ENCODE measurements at places on chromosomes 11 and 22.
A peak's percentile ranks its signal among the peaks of the same experiment; 100 is the strongest.

- peak; percentile 65 for DNase-seq
Measured at GRCh38 chr22:42303396-42304323, 33.2 kb upstream of the TCF20 start.

- no peak for DNase-seq
Measured at GRCh38 chr22:20852503-20852902, 6.1 kb downstream of the PI4KA start.

- DNase-seq, result no peak
Measured at GRCh38 chr11:15157606-15158137, 42.9 kb downstream of the INSC start.

GRCh38 chr11:2694995-2695939, 4.5 kb downstream of the KCNQ1OT1 start:
- DNase-seq, result no peak

DNA sequence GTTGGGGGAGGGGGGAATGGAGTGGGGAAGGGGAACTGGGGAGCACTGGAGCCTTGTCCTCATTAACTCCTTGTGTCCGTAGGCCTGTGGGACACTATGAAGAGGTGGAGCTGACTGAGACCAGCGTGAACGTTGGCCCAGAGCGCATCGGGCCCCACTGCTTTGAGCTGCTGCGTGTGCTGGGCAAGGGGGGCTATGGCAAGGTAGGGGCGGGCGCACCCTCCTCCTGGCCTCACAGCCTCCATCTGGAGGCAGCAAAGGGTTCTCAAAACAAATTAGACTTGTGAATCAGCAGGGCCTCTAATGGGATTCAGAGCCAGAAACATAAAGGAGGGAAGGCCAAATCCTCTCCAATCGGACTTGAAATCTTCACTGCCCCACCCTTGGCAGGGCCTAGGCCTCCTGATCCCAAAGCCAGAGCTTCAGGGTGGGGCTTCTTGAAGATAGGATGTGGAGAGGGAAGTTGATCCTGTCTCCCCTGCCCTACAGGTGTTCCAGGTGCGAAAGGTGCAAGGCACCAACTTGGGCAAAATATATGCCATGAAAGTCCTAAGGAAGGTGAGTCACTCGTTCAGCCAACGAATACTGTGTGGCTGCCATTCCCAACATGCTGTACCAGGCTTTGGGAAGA, 859 bp downstream of the RPS6KB2 start:
- DNase-seq, result peak; percentile 4

DNA sequence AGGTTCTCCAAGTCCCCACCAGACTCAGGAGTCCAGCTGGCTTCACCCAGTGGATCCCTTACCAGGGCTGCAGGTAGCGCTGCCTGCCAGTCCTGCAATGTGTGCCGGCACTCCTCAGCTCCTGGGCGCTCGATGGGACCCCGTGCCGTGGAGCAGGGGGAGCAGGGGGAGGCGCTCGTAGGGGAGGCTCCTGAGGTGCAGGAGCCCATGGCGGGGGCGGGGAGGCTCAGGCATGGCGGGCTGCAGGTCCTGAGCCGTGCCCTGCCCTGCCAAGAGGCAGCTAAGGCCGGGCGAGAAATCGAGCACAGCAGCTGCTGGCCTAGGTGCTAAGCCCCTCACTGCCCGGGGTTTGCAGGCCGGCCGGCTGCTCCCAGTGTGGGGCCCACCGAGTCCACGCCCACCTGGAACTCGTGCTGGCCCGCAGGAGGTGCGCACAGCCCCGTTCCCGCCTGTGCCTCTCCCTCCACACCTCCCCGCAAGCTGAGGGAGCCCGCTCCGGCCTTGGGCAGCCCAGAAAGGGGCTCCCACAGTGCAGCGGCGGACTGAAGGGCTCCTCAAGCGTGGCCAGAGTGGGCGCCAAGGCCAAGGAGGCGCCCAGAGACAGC, 792.9 kb upstream of the CCDC179 start:
- no peak for DNase-seq

DNA sequence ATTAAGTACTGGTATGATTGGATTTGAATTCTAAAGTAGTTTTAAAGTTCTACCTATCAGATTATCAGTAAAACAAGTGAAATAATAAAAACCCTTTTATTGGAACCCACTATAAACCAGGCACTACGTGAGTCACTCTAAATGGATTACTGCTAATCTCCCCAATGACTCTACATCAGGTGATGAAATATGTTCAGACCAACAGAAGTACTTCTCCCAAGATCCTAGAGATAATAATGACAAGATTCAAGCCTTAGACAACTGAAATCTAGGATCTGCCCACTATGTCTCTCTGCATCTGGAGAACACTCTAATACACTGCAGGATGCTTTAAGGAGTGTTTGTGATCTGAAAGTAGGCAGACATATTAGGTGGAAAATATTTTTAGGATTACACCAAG, 652.1 kb upstream of the CHORDC1 start:
- no peak for DNase-seq

GRCh38 chr11:72594493-72595291, 79.5 kb downstream of the PDE2A start:
- DNase-seq, result no peak

- no peak for DNase-seq
Measured at GRCh38 chr11:116525961-116526495, 246.8 kb downstream of the BUD13 start.

- DNase-seq, result no peak
Measured at GRCh38 chr11:18844753-18845367, 53.3 kb upstream of the PTPN5 start.

DNA sequence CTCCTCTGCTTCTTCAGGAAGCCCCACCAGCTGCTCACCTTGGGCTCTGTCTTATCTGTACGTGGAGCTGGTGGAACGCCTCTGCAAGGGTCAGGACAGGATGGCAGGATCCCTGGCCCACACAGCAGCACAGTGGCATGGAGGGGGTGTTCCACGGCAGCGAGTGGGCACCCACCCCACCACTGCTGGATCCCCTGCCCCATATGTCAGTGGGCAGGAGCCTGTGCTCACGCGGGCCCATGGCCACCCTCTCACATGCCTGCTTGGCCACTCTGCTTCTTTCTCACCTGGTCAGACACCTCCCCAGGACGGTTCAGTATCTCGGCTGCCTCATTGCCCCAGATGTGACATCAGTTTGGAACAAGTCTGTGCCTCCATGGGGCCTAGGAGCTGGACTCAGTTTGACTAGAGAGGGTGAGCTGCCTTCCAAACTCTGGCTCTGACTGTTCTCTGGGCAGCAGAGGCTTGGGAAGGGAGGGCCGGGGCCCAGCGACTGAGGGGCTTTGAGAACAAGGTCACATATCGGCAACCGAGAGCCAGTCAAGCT, 98.1 kb upstream of the LMO1 start:
- no peak for DNase-seq

DNA sequence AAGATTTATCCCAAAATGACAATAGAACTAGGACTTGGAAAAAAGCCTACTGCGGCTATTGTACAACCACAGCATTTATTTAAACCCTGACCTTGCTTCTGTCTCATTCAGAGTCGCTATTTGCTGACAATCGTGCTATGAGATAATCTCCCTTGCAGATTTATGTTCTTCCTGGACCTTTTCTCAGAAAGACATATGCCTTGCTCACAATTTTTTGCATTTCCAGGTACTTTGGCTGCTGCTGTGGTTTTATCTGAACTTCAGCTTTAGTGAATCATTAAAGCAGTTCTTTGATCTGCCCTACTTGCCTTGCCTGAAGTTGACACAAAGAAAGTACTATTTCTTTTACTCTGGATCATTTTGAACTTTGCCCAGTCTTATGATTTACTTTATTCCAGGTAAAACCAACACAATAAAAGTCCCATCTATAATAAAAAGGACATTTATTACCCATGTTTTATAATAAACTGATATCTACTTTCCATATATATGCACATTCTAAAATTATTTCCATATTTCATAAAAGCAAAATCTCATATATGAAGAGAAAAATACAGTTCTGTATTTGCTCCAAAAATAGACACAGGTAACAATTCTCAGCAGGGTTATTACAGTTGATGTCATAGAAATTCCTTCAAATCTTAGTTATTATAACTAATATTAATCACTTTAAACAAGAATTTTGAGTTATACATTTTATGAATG, 63.4 kb upstream of the CARD18 start:
- DNase-seq, result no peak

GRCh38 chr11:76267556-76267955, 61.3 kb upstream of the WNT11 start:
- DNase-seq, result no peak

GRCh38 chr11:126864934-126865333, 135.6 kb downstream of the KIRREL3 start:
- no peak for DNase-seq

GRCh38 chr22:21020802-21021429, 6.0 kb downstream of the P2RX6 start:
- DNase-seq, result no peak

DNA sequence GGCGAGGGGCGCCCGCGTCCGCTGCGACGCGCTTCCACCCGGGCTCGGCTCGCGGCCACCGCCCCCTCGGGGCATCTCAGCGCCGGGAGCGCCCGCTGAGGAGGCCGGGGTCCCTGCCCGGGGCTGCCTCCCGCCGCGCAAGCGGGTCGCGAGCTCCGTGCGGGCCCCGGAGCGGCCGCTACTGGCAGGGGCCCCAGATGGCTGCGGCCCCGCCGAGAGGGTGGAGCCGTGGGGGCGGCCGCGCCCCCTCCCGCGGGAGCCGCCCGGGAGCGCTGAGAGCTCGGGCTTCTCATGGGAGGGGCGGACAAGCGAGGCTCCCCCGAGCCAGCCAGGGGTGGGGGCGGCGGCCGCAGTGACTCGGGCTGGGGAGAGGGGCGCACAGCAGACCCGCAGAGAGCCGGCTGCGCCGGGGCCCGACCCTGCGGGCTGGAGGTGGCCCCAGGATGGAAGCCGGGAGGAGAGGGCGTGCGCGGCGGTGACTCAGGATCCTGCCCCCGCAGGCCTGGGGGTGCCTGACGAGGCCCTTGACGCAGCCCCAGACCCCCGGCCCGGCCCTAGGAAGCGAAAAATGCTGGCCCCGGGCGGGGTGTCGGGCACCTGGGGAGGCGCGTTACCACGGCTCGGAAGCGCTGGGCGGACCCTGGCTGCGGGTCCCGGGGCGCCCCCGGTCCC, 603 bp upstream of the ZFTA start:
- DNase-seq, result peak; percentile 75

- DNase-seq, result no peak
Measured at GRCh38 chr11:133669371-133670053, 137.2 kb upstream of the OPCML start.

DNA sequence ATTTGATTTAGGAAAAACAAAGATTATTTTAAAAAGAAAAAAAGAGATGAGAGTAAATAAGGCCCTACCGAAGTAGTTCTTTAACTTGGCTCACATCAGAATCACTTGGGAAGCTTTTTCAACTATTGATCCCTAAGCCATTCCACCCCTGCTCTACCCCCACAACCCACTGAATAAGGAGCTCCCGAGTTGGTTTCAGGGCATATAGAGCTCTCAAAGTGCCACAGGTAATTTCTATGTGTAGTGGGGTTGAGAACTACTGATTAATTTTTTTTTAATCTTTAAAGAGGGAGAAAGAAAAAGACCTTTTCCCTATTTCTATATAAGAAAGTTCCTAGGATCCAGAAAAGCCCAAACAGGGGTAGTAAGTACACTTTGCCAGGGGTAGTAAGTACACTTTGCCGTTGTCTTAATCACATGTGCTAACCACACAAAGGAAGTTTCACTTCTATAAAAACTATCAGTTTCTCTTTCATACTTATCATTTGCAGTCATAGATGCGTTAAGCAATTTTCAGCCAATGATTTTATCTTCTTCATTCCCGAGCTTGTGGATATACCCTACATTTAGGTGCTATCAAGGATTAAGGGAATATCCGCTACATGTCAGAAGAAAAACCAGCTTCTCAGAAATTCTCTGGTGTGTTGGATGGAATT, 108.4 kb upstream of the ZC3H12C start:
- DNase-seq, result no peak

- DNase-seq, result no peak
Measured at GRCh38 chr11:6410695-6411430, 8.0 kb downstream of the APBB1 start.

GRCh38 chr11:95082576-95083001, 7.1 kb upstream of the ENDOD1 start:
- no peak for DNase-seq

DNA sequence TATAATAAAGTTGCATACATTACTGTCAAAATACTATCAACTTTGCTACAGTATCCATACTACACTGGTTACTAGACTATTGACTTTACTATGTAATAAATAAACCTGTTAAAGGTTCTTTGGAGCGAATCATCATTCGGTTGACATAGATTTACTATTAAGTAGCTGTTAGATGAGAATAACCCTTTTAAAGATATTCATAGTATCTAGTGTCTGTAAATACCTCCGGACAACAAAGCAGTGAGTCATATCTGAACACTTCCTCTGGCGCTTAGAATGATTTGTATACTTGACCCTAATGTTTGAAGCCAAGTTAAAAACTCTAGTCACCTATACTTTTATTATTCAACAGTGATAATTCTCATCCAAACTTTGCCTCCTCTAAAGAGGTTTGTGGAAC, 84.7 kb downstream of the MSANTD4 start:
- DNase-seq, result no peak

DNA sequence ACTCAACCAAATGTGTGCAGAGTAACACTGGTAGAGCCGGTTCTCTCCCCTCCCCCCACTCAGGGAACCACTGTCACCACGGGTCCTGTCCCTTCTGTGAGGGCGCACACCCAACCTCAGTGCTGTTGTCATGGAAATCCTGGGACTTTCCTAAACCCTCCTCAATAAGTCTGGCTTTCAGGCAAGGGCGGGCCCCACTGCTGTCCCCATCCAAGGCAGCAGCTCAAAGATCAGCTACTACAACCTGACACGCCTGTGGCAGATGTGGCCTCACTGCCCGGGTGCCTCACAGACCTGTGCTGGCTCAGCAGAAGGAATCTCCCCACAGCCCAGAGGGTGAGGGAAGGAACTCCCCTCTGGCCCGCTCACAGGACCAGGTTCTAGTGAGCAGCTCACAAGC, 2.2 kb downstream of the PRODH start:
- no peak for DNase-seq

DNA sequence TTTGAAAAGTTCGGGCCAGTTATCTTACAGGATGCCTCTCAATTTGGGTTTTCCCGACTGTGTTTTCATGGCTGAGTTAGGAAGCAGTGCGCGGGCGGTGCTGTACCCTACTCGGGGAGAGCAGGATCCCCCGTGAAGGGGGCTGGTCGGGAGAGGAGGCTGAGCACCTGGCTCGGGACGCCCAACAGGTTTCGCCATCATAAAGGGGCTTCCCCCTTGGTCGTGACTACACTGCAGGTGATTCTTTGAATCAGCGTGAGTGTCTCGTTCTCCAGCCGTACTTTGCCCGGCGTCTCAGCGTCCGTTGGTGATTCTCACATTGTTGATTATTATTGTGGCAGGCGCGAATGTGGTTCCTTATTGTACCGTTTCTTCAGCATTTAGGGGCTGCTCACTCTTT, 46.6 kb downstream of the ST14 start:
- no peak for DNase-seq

GRCh38 chr11:12276831-12277475, 100.4 kb upstream of the PARVA start:
- no peak for DNase-seq

GRCh38 chr11:14625586-14626205, 17.9 kb upstream of the PDE3B start:
- DNase-seq, result no peak

- no peak for DNase-seq
Measured at GRCh38 chr11:121240650-121241303, 51.8 kb upstream of the SC5D start.

Data from glutamatergic neuron (in vitro differentiated cells).